ENCODE measurements at places on chromosomes 3 and 15. TPM values are rescaled to one million over a fixed set of nuclear protein-coding genes. Genes with fewer than 3 reads are reported as not detected.

The ARGFX gene
- not detected for total RNA-seq

DNA sequence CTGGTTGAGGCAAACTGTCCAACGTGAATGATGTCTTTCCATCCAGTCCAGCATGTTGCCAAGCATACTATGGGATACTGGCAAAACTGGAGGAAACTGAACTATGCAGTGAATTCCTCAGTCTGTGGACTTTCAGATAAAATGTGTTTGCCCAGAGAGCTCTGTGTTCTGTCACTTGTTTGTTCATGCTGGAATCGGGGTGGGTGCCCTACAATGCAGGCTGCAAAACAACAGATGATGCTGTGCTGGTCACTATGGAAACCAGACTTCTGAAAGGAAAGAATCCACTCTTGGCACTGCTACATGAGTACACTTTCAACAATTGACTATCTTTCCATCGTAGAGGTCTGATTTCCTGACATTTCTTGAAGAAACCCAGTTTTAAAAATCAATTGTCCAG, 272.5 kb upstream of the ARHGEF26 start:
- H3K27me3 ChIP-seq, result no peaks in the 10 kb centered on the region
- no peak overlapping the region for H3K4me3 ChIP-seq
- DNase-seq, result no peak
- peak overlapping the region; percentile 32 for H3K27ac ChIP-seq

DNA sequence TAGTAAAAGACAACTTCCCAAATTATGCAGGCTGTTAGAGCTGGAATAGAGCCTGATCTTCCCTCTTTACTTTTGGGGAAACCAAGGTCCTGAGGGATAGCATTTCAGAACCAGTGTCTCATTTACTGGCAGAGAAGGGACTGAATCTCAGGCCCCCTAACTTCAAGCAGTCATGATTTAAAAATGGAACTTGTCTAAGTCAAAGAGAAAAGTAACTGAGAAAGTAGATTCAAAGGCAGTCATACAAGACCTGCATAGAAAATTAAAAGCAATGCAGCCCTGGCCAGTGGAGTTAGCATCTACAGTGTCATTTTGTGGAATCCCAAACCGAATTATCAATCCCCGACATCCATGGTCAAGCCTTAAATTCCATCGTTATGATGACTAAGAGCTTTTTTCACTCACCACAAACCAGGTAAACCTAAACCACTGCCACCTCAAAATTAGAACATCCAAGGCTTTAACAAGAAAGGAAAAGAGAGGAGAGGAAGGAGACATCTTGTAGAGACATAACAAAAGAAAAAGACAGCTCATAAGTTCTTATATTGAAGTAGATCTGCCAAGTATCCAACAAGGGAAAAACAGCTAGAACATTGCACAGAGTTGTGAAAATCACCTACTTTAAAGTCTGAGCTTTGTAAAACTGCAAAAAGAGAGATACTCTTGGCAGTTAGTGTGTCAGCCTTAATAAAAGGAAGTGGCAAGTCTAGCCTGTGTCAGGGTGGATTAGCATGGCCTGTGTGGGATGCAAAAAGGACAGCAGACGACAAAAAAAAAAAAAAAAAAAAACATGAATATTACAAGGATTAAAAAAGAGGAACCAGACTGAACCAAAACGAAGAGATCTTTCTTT, 54.1 kb upstream of the CCR2 start:
- H3K4me3 ChIP-seq, result no peak overlapping the region
- no peaks in the 10 kb centered on the region for H3K27me3 ChIP-seq
- H3K36me3 ChIP-seq, result no peaks in the 10 kb centered on the region
- DNase-seq, result no peak
- H3K27ac ChIP-seq, result no peak overlapping the region

DNA sequence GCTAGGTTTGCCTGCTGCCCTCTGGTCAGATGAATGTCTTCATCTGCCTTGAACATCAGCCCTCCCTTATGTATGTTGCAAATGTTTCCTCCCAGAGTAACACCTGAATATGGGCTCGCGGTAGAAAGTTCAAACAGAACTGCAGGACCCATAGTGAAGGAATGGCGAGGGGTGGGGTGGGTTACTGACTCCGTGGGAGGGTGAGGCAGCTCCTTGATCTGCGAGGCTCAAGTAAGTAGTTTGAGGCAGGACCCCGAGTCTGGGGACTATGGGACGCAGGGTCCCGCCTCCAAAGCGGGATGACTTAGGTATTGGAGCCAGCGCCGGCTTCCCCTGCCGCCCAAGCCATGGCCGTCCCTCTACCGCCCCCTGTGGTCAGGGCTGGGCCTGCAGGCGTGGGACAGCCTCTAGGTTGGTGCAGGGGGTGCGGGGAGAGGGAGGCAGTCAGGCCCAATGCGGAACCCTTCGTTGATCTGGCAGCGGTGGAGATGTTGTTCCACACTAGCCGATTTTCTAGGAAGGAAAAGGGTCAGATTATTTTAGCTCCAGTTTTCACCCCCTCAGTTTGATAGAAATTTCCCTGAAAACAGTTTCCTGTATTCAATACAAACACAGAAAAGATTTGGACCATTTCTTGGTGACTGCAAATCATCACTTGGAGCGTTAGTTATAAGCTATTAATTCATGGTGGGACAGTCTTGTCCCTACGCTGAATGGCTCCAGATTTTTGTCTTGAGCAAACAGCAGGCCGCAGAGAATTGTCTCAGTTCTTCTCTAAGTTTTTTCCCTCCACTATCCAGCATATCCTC, 72.3 kb downstream of the CORO2B start:
- no peaks in the 10 kb centered on the region for H3K4me1 ChIP-seq
- DNase-seq, result peak; percentile 99
- H3K4me3 ChIP-seq, result no peak overlapping the region
- no peak overlapping the region for H3K27ac ChIP-seq
- H3K27me3 ChIP-seq, result no peaks in the 10 kb centered on the region
- no peaks in the 10 kb centered on the region for H3K36me3 ChIP-seq

All from endodermal cell (in vitro differentiated cells).